ENCODE measurements at places on chromosomes 16 and 17. TPM values are rescaled to one million over a fixed set of nuclear protein-coding genes. Genes with fewer than 3 reads are reported as not detected.

The SOX15 gene
- not detected for total RNA-seq

The PPL gene
- total RNA-seq, result 0.20 TPM

The OR1A1 gene
- total RNA-seq, result not detected

The BRICD5 gene
- 0.96 TPM for total RNA-seq

The TNFSF13 gene
- 0.10 TPM for total RNA-seq

The AATK gene
- total RNA-seq, result not detected

The CHST4 gene
- total RNA-seq, result not detected

The CCL5 gene
- 4.0 TPM for total RNA-seq

The RUSF1 gene
- 24.9 TPM for total RNA-seq

The CCDC92B gene
- not detected for total RNA-seq

The CACNG5 gene
- not detected for total RNA-seq

The TMEM256 gene
- 229 TPM for total RNA-seq

The SPNS2 gene
- not detected for total RNA-seq

The HOXB5 gene
- 0.24 TPM for total RNA-seq

The MT1G gene
- 13.5 TPM for total RNA-seq

The RABEP1 gene
- 17.9 TPM for total RNA-seq

The DHRS7C gene
- not detected for total RNA-seq

The COX6A2 gene
- not detected for total RNA-seq
